ENCODE measurements at places on chromosomes 7 and 10.

GRCh38 chr7:70728872-70729552, 402.9 kb upstream of the GALNT17 start:
- DNase-seq = no peak

DNA sequence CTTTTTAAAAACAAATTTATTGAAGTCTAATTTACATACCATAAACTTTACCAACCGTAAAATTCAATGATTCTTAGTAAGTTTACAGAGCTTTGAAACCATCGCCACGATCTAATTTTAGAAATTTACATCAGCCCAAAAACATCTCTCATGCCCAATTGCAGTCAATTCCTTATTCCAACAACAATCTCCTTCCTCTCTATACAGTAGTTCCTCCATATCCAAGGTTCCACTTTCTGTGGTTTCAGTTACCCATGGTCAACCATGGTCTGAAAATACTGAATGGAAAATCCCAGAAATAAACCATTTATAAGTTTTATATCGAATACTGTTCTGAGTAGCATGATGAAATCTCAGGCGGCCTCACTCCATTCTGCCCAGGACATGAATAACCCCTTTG, 183.4 kb upstream of the ADCY1 start:
- DNase-seq = no peak

DNA sequence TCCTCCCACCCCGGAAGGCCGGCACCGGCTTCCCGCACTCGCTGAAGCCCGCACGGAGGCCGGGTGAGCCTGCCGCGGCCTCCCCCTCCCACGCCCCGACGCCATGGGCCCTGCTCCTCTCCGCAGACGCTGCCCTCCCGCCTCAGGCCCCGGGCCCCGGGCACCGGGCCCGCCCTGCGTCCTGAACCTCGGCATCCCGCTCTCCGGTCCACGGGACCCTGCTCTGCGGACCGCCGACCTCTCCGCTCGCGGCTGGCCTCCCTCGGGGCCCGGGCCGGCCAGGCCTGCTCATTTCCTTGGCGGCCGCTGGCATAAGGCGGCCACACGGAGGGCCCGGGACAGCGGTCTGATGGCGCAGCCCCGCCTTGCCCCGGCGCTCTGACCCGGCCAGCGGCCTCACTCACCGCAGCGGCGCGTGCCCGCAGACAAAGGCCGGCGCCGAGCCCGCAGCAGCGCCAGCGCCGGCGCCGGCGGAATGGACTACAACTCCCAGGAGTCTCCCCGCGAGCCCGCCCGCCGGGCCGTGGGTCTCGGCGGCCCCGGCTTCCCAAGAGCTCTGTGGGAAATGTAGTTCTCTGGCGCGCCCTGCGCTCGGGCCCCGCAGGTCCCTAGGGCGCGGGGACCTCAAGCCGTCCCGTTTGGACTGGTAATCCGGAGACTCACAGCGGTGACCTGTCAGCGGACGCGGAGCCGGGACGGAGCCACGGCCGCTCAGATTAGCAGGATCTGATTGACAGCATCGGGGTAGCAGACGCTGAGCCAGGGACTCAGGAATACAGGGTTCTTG, at the start of gene ZNF32:
Gene ZNF32 (minus strand): TSS at position 484 of the 787 bp plus-strand sequence. CDS start 2,748 bp downstream, outside the sequence.
- peak; percentile 66 for DNase-seq

DNA sequence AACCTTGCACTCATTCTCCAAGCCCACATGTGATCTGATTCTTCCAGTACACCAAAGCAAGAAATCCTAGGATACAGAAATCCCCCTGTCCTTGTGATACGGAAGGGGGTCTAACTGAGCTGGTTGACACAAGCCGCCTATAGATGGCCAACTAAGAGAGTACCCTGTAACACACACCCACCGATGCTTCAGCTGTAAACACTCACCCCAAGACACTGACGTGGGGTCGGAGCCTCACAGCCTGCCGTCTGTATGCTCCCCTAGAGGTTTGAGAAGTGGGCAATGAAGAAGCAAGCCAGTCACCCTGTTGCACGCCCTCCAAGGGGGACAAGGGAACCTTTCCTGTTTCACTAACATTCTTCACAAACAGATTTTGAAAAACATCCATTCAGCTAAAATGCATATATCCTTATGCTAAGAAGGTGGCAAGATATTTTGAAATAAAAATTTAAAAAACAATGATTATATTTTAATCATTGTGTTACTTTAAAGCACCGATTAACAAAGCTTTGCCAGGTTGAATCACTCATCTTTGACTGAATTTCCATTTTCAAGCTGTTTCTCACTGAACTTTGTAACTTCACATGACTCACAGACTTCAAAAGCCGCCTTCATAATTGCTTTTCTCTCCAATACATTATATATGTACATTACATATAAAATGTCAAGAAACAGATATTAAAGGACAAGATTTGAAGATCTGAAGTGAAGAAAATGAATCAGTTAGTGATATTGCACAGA, 329.3 kb downstream of the ARL4A start:
- no peak for DNase-seq

- no peak for DNase-seq
Measured at GRCh38 chr7:34493752-34494151, 164.3 kb upstream of the NPSR1 start.

DNA sequence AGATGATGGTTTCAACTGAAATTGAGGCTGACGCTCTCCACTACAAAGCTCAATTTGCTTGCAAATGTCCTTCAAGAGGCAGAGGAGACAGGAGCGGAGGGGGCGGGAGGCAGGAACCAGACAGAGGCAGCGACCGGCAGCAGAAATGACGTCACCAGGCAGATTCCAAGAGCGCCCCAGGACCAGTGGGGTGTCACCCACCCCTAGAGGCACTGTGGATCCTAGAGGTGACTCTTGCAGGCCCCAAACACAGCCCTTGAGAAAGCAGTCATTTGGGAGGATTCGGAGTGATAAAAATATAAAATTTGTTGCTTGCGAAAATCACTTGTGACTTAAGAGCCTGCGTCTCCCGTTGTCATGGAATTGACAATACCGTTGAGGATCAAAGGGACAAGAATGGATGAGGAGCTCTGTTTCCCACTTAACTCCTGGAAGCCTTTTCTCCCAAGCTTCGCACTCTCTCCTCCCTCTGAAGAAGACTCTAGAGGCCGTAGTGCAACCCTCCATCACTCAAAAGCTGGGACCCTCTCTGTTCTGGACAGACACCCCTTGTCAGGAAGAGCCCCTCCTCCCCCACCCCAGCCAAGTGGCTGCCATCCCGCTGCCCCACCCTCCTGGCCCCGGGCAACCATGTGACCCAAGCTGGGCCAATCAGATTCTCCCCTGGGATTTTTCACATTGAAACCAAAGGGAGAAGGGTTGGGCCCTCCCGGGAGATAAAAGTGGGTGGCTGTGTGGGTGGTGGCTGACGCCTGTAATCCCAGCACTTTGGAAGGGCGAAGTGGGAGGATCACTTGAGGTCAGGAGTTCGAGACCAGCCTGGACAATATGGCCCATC, 16.3 kb upstream of the SLC29A4 start:
- no peak for DNase-seq

Measured in T-helper 22 cell (primary cell).